Thoracic aorta (tissue), 2 donors: ENCODE measurements at places on chromosomes 5 and 9. TPM values are rescaled to one million over a fixed set of nuclear protein-coding genes. Genes with fewer than 3 reads are reported as not detected.
A peak's percentile ranks its signal among the peaks of the same experiment; 100 is the strongest.

- no peak overlapping the region for H3K4me3 ChIP-seq
- DNase-seq, result no peak
- H3K27me3 ChIP-seq, result no peaks in the 10 kb centered on the region
- no peaks in the 10 kb centered on the region for H3K36me3 ChIP-seq
Measured at GRCh38 chr5:16992444-16992843, 56.4 kb upstream of the MYO10 start.

DNA sequence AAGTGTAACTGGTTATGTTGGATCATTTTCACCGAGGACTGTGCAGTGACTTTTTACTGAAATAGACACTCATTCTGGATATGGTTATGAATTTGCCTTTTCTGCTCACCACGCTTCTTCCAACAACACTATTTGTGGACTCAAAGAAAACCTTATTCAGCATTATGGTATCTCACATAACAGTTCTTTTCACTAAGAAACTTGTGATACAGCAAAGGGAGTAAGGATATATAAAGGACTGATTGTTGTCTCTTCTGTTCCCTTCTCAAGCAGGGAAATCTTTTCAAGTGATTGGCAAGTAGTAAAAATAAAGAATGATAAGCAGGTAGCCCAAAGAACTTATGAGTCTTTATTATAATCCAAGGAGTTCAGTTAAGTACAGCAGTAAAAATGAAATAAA lies 131.5 kb upstream of the SV2C start:
- H3K36me3 ChIP-seq, result no peaks in the 10 kb centered on the region
- no peak overlapping the region for H3K4me3 ChIP-seq
- H3K27ac ChIP-seq, result no peak overlapping the region
- H3K27me3 ChIP-seq, result no peaks in the 10 kb centered on the region
- DNase-seq, result no peak
- H3K4me1 ChIP-seq, result no peaks in the 10 kb centered on the region

GRCh38 chr5:169973056-169973455 lies 7.2 kb downstream of the INSYN2B start:
- H3K36me3 ChIP-seq, result no peaks in the 10 kb centered on the region
- no peak for DNase-seq
- H3K4me1 ChIP-seq, result no peaks in the 10 kb centered on the region
- H3K4me3 ChIP-seq, result no peak overlapping the region

GRCh38 chr5:92923885-92924284 lies 657.1 kb downstream of the NR2F1-AS1 start:
- no peaks in the 10 kb centered on the region for H3K4me1 ChIP-seq
- no peaks in the 10 kb centered on the region for H3K27me3 ChIP-seq
- no peak overlapping the region for H3K4me3 ChIP-seq
- no peaks in the 10 kb centered on the region for H3K36me3 ChIP-seq
- no peak overlapping the region for H3K27ac ChIP-seq

DNA sequence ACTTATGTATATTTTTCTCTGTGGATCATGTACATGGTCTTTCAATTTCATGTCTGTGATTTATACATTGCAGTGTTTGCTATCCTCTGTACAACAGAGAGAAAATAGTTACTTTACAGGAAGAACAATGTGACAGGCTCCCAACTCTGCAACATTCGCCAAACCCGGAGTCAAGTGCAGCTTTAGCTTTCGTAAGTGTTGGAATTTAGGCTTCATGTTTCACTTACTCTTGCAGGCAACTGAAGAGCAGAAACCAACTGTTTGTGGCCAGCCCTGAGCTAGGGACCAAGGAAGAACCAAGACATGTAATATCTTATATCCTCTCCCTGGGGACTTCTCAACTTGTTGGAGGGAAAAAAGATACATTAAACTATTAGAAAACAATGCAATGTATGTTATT lies 147.9 kb downstream of the C5orf15 start:
- H3K27ac ChIP-seq, result no peak overlapping the region
- no peak overlapping the region for H3K4me3 ChIP-seq
- no peaks in the 10 kb centered on the region for H3K36me3 ChIP-seq

The SELENOP gene
- total RNA-seq, result 302 TPM

The ASB6 gene
- total RNA-seq, result 31.0 TPM

DNA sequence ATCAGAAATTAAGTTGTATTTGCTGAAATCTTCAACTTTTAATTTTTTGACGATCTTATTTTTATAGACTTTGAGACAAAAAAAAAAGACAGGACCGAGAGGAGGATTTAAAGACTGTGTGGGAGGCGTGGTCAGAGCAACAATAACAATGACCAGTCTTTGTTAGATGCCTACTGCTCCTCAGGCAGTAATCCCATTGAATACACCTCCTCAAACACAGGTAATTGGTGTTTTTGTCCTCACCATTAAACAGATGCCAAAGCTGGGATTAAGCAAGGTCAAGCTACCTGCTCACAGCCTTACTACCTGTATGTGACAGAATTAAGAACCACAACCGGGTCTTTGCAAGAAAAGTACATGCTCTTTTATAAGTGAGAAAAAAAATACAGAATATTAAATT lies 233.3 kb upstream of the GRAMD2B start:
- H3K4me3 ChIP-seq, result no peak overlapping the region
- H3K4me1 ChIP-seq, result no peaks in the 10 kb centered on the region
- H3K27ac ChIP-seq, result no peak overlapping the region
- no peaks in the 10 kb centered on the region for H3K36me3 ChIP-seq

DNA sequence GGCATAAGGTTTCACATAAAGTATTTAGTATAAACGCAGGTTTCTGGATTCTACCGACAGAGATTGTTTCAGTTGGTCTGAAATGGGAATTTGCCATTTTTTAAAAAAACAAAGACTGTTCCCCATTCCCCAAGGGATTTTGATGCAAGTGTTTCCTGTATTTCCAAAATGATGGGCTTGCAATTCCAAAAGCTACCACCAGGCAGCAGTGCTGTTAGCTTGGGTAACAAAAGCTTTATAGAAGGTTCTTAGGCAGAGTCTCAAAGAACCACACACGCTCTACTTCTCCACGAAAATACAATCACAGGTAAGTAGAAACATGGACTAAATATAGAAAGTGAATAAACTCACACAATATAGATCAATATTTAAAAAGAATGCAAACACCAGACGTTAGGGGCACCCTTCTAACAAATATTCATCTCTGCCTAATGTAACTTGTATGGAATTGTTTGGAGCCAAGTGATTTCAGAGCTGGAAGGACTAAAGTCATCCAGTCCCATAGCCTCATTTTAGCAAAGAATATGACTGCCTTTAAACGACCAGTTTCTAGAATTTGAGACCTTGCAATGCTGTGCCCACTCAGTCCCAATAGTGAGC lies 154.3 kb downstream of the SPOCK1 start:
- no peaks in the 10 kb centered on the region for H3K36me3 ChIP-seq
- no peaks in the 10 kb centered on the region for H3K4me1 ChIP-seq
- no peak overlapping the region for H3K4me3 ChIP-seq
- H3K27me3 ChIP-seq, result no peaks in the 10 kb centered on the region

DNA sequence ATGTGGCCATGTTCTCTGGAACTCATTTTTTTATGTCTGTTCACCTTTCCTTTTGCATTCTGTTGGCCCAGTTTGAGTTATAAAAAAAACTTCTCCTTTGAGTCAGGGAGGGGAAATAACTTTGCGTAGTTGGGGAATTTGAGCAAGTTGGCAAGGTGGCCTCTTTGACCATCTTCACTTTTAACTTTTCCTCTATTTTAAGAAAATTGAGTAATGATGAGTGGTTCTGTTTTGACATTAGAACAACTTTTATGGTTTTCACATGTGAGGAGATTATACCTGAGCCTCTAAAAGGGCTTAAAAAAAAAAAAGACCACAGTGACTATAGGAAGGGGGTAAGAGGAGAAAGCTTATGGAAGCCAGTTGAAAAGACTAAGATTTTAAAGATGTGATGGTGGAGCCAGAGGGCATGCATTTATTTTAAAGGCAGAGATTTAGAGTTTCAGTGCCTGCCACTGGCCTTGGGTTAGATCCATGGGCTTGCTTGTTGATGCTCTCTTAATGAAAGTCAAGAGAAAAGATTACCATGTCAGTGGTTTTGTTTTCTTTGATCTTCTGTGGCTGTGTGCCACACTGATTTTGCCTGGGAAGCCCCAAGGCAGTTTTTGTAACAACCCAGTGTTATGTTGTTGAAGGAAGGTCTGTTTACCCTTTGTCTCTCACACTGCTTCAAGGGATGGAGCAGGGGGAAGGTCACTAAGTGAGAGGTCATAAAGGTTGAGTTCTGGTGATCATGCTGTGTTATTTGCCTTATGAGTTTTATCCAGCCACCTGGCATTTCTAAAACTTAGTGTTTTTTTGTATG lies 219.7 kb upstream of the CD180 start:
- H3K4me3 ChIP-seq, result no peak overlapping the region
- no peak overlapping the region for H3K27ac ChIP-seq
- no peaks in the 10 kb centered on the region for H3K27me3 ChIP-seq

The OR1N1 gene
- not detected for total RNA-seq

DNA sequence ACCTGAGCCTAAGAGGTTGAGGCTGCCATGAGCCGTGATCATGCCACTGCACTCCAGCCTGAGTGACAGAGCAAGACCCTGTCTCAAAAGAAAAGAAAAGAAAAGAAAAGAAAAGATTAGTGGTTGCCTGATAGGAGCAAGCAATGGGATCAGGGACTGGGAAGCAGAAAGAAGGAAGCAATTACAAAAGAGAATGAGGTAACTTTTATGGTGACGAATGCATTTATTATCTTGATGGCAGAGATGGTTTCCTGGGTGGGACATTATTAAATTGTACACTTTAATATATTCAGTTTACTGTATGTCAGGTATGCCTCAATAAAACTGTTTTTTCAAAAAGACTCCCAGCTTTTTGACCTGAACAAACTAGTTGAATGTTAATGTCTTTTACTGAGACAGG lies 7.5 kb upstream of the PFDN1 start:
- H3K27ac ChIP-seq, result no peak overlapping the region
- peaks cover 25% of the 10 kb centered on the region for H3K4me1 ChIP-seq
- H3K36me3 ChIP-seq, result no peaks in the 10 kb centered on the region

DNA sequence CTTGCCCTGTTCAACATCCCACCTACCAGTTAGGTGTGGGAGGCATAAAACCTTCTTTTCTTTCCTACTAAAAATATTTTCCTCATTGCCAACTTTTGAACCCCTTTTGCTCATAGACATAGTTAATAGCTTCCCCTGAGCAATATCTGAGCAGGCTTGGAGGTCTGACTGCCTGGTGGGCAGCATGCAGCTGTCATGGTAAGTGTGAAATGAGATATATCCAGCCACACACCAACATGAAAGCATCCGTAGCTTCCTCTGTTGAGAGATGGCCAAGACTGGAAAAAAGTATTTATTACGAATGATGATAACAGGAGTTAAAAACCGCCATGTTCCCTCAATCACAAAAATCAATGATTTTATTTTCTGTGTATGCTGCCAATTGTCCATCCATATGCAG lies 190.1 kb downstream of the TMEM38B start:
- no peak for DNase-seq
- no peaks in the 10 kb centered on the region for H3K4me1 ChIP-seq
- H3K27me3 ChIP-seq, result no peaks in the 10 kb centered on the region

The IRX2 gene
- total RNA-seq, result 0.28 TPM

The NRG2 gene
- 6.9 TPM for total RNA-seq

DNA sequence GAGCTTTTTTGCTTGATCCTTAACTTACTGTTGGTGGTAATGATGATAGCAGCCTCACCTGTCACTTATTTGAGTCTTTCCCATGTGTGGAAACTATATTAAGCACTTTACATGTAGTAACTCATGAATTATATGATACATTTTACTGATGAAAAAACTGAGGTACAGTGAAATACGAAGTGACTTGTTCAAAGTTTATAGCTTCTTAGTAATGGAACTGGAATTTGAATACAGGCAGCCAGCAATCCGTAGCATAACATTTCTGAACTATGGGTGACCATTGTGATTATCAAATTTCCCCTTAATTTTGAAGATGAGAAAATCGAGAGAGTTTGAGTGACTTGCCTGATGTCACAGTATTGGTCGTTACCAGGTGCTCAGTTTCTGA lies 17.3 kb downstream of the SCAMP1 start:
- H3K4me3 ChIP-seq, result no peak overlapping the region
- H3K27ac ChIP-seq, result peak overlapping the region; percentile 32
- peaks cover 13% of the 10 kb centered on the region for H3K4me1 ChIP-seq
- no peak for DNase-seq
- H3K27me3 ChIP-seq, result no peaks in the 10 kb centered on the region

- no peaks in the 10 kb centered on the region for H3K36me3 ChIP-seq
- H3K4me3 ChIP-seq, result no peak overlapping the region
- DNase-seq, result no peak
Measured at GRCh38 chr9:91445135-91445534, 21.5 kb upstream of the NFIL3 start.

DNA sequence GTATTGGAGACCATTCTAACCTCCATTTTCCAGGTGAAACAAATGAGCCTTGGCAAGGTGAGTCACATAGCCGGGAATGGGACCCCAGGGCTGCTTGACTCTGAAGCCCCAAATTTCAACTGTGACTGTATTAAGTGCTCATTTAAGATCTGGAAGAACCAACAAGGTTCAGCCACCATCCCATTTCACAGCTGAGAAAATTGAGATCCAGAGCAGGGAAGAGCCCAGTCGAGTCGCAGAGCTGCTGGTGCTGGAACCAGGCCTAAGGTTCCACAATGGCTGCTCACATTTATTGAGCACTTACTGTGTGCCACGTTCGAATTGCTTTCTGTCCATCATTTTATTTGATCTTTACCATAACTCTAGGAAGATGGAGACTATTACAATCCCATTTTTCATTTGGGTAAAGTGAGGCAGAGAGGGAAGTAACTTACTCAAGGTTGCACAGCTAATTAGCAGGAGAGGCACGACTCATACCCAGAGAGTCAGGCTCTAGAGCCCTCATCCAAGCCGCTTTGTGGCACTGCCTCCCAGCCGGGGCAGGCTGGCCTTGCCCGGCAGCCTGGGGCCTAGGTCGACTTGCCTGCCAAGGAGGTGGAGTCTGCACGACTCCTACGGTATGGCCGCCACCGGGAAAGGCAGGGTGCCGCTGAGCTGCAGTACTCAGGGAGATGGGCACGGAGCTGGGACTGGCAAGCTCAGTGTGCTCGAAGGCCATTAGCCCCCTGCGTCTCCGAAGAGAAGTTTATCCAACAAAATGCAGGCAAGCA lies 4.3 kb upstream of the NTNG2 start:
- peaks cover 6% of the 10 kb centered on the region for H3K4me1 ChIP-seq
- H3K27ac ChIP-seq, result no peak overlapping the region
- H3K4me3 ChIP-seq, result no peak overlapping the region
- H3K27me3 ChIP-seq, result no peaks in the 10 kb centered on the region
- DNase-seq, result no peak
- no peaks in the 10 kb centered on the region for H3K36me3 ChIP-seq

The ZNF484 gene
- 24.5 TPM for total RNA-seq

The PPIC gene
- 78.0 TPM for total RNA-seq

DNA sequence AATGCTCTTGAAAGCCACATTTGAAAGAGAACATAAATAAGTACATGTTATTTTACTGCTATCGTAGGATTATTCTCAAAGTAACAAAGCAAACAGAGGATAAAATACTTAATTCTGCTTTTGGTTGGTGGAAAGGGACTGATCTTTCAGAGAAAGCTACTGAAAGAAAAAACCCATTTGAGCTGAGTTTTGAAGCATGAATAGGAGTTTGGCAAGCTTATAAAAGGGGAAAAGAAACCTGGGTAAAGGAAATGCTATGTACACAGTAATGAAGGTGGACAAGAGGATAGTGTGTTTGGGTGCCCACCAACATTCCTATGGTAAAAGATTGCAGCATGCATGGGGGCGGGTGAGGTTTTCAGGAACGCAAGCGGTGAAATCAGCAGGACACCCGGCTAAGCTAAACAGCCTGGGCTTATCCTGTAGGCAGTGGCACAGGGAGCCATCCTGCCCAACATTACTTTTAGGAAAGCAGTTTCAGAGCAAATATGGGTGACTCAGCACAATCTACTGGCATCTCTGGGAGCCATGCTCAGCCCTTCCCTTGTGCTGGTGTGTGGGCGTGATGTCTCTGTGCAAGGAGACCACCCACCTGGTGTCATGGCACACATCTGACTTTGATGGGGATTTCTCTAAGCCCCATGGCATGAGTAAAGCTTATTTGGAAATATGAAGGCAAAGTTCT lies 673.9 kb upstream of the KLF4 start:
- no peaks in the 10 kb centered on the region for H3K36me3 ChIP-seq
- no peaks in the 10 kb centered on the region for H3K4me1 ChIP-seq
- no peak overlapping the region for H3K4me3 ChIP-seq
- no peak overlapping the region for H3K27ac ChIP-seq
- H3K27me3 ChIP-seq, result no peaks in the 10 kb centered on the region
